ENCODE measurements at places on chromosomes 5 and 9. TPM values are rescaled to one million over a fixed set of nuclear protein-coding genes. Genes with fewer than 3 reads are reported as not detected.
A peak's percentile ranks its signal among the peaks of the same experiment; 100 is the strongest.

GRCh38 chr5:62977661-62978060, 399.0 kb downstream of the LRRC70 start:
- no peaks in the 10 kb centered on the region for H3K27me3 ChIP-seq
- H3K36me3 ChIP-seq = no peaks in the 10 kb centered on the region
- no peak overlapping the region for H3K4me3 ChIP-seq

- peaks cover 7% of the 10 kb centered on the region for H3K27me3 ChIP-seq
- no peaks in the 10 kb centered on the region for H3K36me3 ChIP-seq
- peak; percentile 15 for DNase-seq
- H3K4me3 ChIP-seq = no peak overlapping the region
- no peak overlapping the region for H3K27ac ChIP-seq
Measured at GRCh38 chr5:135660826-135661575, 82.2 kb upstream of the CXCL14 start.

GRCh38 chr5:41414598-41414997, 95.8 kb downstream of the PLCXD3 start:
- H3K27ac ChIP-seq = peak overlapping the region; percentile 57
- no peaks in the 10 kb centered on the region for H3K36me3 ChIP-seq
- peaks cover 70% of the 10 kb centered on the region for H3K4me1 ChIP-seq
- DNase-seq = peak; percentile 93
- H3K4me3 ChIP-seq = no peak overlapping the region
- no peaks in the 10 kb centered on the region for H3K27me3 ChIP-seq

The GLDC gene
- 0.11 TPM for total RNA-seq

The PRDM9 gene
- not detected for total RNA-seq

The GABRP gene
- not detected for total RNA-seq

- DNase-seq = peak; percentile 85
- peaks cover 39% of the 10 kb centered on the region for H3K4me1 ChIP-seq
- peaks cover 5% of the 10 kb centered on the region for H3K36me3 ChIP-seq
- peak overlapping the region; percentile 87 for H3K4me3 ChIP-seq
- H3K27me3 ChIP-seq = no peaks in the 10 kb centered on the region
Measured at GRCh38 chr9:110255463-110256379, 586 bp downstream of the TXN start.

The FAM78A gene
- 0.38 TPM for total RNA-seq

The TNFSF15 gene
- total RNA-seq = not detected

DNA sequence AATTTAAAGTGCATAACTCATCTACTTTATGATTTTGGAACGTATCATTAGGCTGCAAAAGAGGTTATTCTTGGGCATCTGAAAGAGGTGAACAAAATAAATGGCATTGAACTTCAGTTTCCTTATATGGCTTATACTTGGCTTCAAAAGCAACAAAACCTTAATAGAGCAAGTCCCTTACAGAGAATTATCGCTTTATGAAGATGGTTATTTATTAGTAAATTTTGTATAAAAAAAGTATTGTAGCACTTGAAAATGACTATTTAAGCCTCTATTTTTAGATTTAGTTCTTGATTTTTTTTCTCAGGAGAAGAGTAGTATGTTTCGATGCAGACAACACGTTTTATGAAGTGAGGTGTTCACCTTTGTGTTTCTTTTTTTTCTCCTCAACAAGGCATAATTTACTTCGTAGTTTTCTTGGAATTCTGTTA, 2.0 kb downstream of the ERBIN start:
- H3K4me1 ChIP-seq = peaks cover 25% of the 10 kb centered on the region
- H3K36me3 ChIP-seq = peaks cover 17% of the 10 kb centered on the region
- H3K27me3 ChIP-seq = no peaks in the 10 kb centered on the region
- H3K27ac ChIP-seq = peak overlapping the region; percentile 98

DNA sequence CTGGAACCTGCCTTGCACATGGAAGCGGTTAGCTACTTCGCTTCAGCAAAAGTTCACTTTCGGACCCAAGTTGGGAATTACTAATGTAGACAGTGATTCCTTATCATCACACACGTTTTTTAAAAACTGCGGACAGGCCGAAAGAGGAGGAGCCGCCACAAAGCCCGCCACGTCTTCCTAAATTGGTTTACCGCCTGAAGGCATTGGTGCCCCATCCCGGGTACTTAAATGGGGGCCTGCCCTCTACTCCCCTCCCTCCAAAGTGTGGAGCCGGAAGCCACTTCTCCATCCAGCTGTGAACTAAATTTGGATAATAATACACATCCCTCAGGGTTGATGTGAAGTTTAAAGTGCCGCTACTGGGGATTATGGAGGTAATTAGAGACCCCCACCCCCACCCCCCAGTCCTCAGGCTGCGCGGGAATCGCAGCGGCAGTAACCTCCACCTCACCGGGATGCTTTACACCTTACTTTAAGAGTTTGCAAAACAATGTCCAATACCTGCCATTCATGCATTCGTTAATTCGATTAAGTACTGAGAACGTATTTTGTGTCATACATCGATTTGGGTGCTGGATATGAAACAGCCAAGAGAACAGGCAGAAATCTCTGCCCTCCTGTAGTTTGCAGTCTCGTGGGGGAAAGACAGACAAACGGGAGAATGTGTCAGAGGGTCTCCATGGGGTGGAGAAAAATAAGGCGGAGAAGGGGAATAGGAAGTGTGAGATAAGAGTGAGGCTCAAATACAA, 937 bp upstream of the MACROH2A1 start:
- H3K36me3 ChIP-seq = no peaks in the 10 kb centered on the region
- peaks cover 16% of the 10 kb centered on the region for H3K4me1 ChIP-seq
- DNase-seq = peak; percentile 51

The DMRT3 gene
- total RNA-seq = not detected

- H3K27me3 ChIP-seq = peaks cover 9% of the 10 kb centered on the region
- peak; percentile 41 for DNase-seq
- H3K4me1 ChIP-seq = no peaks in the 10 kb centered on the region
- H3K36me3 ChIP-seq = no peaks in the 10 kb centered on the region
Measured at GRCh38 chr9:97109194-97109811, 70.4 kb upstream of the CTSV start.

GRCh38 chr9:133717113-133718031, 20.8 kb downstream of the SARDH start:
- DNase-seq = no peak
- H3K27me3 ChIP-seq = peaks cover 3% of the 10 kb centered on the region
- no peaks in the 10 kb centered on the region for H3K4me1 ChIP-seq
- H3K4me3 ChIP-seq = no peak overlapping the region

DNA sequence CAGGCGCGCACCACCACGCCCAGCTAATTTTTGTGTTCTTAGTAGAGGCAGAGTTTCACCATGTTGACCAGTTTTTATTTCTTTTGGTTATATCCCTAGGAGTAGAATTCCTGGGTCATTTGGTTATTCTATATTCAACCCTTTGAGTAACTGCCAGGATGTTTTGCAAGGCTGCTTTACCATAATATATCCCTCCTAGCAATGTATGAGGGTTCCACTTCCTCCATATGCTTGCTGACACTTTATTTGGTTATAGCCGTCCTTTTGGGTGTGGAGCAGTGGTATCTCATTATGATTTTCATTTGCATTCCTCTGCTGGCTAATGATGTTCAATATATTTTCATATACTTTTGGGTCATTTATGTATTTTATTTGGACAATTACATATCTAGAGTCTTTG, 81.2 kb downstream of the RAB24 start:
- no peak overlapping the region for H3K27ac ChIP-seq
- no peak for DNase-seq
- no peak overlapping the region for H3K4me3 ChIP-seq
- H3K27me3 ChIP-seq = no peaks in the 10 kb centered on the region
- H3K4me1 ChIP-seq = no peaks in the 10 kb centered on the region

GRCh38 chr9:128022886-128023285, 42.1 kb upstream of the EEIG1 start:
- H3K4me1 ChIP-seq = 0 out of 2 replicates have a peak, but pooled peaks cover 3% of the 10 kb centered on the region
- peak; percentile 53 for DNase-seq
- no peak overlapping the region for H3K4me3 ChIP-seq
- no peaks in the 10 kb centered on the region for H3K27me3 ChIP-seq

DNA sequence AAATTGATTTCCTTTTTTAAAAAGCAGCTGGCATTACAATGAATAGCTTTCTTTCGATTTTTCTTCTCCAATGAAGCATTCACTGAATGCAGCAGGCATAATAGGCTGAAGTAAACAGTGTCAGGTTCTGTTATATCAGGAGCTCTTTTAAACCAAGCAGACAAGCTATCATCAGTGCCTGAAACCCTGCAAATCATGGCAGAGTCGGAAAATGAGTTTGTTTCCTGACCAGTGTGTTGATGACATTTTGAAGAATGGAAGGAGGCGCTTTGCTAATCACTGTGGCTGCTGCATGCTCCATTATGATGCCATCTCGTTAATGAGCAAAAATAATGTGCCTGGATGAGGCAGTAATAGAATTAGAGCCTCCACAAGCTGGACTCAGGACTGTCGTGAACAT, 284.5 kb downstream of the ZNF608 start:
- no peaks in the 10 kb centered on the region for H3K4me1 ChIP-seq
- no peaks in the 10 kb centered on the region for H3K36me3 ChIP-seq
- no peak overlapping the region for H3K27ac ChIP-seq
- H3K4me3 ChIP-seq = no peak overlapping the region
- 0 out of 2 replicates have a peak, but pooled peaks cover 4% of the 10 kb centered on the region for H3K27me3 ChIP-seq

The RNF183 gene
- not detected for total RNA-seq

The PCDHA11 gene
- total RNA-seq = not detected

DNA sequence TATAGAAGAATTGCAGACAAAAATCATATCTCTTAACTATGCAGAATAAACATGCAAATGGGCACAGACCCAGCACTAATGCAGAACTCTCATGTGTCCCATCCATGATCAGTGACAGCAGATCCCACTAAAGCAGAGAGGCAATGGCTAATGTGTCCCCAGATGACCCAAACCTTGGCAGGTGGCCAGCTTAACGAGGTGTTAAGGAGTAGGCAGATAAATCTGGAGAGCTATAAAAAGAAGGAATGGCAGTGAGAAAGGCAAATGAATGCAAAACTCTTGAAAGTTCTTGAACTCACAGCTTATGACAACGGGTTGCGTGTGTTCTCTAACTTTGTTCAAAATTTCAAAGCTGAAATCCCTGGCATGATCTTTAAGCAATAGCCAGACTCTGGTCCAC, 265.4 kb downstream of the RASEF start:
- no peak overlapping the region for H3K4me3 ChIP-seq
- no peak for DNase-seq
- H3K27ac ChIP-seq = no peak overlapping the region
- no peaks in the 10 kb centered on the region for H3K27me3 ChIP-seq
- no peaks in the 10 kb centered on the region for H3K4me1 ChIP-seq

GRCh38 chr5:1918488-1919208, 35.9 kb upstream of the IRX4 start:
- no peak overlapping the region for H3K27ac ChIP-seq
- H3K4me3 ChIP-seq = no peak overlapping the region
- no peaks in the 10 kb centered on the region for H3K27me3 ChIP-seq
- no peak for DNase-seq
- no peaks in the 10 kb centered on the region for H3K36me3 ChIP-seq

DNA sequence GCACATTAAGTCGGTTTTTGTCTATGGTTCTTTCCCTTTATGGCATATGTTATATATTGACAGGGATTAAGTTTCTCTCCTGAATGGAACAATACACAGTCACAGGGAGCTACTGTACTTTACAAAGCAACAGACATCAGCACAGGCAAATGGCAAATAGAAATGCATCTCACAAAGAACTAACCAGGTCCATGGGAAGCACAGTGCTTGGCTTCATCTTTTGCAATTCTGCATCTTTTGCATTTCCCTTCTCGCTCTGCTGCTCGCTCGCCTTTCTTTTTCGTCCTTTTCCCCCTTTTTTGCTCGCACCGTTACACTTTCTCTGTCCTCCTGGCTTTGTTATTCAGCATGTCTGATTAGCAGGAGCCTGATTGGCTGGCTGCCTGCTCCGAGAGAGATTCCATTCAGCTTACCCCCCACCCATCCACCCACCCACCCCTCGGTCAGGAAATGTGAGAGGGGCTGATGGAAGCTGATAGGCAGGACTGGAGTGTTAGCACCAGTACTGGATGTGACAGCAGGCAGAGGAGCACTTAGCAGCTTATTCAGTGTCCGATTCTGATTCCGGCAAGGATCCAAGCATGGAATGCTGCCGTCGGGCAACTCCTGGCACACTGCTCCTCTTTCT, at the start of gene ADAMTSL1:
ADAMTSL1 (plus strand) TSS at position 502 of the 628 bp plus-strand sequence; CDS start at position 582, 80 bp downstream.
- no peaks in the 10 kb centered on the region for H3K36me3 ChIP-seq
- peak within 1 kb of the TSS; percentile 87 for H3K4me3 ChIP-seq
- DNase-seq = peak; percentile 79
- H3K27me3 ChIP-seq = no peaks in the 10 kb centered on the region
